Testis (tissue), 5 donors: ENCODE measurements at places on chromosomes 12 and 14. TPM values are rescaled to one million over a fixed set of nuclear protein-coding genes. Genes with fewer than 3 reads are reported as not detected.

Gene TEX22
- total RNA-seq, result 5.2 TPM

Gene HRK
- total RNA-seq, result 2.5 TPM

Gene KRT6C
- total RNA-seq, result not detected

Gene PSMC6
- total RNA-seq, result 75.9 TPM

Gene KLRD1
- total RNA-seq, result 0.71 TPM

Gene SLC7A8
- total RNA-seq, result 78.2 TPM

- no peaks in the 10 kb centered on the region for H3K4me1 ChIP-seq
- no peaks in the 10 kb centered on the region for H3K27me3 ChIP-seq
- no peak overlapping the region for H3K27ac ChIP-seq
Measured at GRCh38 chr14:33370426-33370825, 431.7 kb downstream of the NPAS3 start.

DNA sequence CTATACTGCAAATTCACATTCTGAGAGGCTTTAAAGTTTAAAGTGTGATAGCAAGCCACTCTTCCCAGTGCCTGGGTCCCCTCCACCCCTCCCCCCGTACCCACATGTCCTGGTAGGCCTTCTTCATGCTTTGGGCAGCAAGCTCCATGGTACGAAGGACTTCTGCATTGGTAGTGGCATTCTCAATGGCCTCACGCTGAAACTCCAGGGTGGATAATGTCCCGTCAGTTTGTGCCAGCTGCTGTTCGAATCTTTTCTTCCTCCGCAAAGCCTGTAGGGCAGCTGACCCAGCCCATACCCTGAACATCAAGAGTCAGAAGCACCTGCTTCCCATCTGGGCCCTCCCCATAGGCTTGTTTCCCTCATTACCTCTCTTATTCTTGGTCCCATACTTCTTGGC lies 2.0 kb downstream of the CHMP4A start:
- H3K4me1 ChIP-seq, result peaks cover 21% of the 10 kb centered on the region
- H3K4me3 ChIP-seq, result no peak overlapping the region
- no peak for DNase-seq
- H3K36me3 ChIP-seq, result no peaks in the 10 kb centered on the region
- no peaks in the 10 kb centered on the region for H3K27me3 ChIP-seq
- H3K27ac ChIP-seq, result no peak overlapping the region

GRCh38 chr14:60935319-60935718 lies 45.6 kb downstream of the TRMT5 start:
- no peaks in the 10 kb centered on the region for H3K36me3 ChIP-seq
- H3K27ac ChIP-seq, result no peak overlapping the region
- no peaks in the 10 kb centered on the region for H3K27me3 ChIP-seq
- DNase-seq, result no peak

DNA sequence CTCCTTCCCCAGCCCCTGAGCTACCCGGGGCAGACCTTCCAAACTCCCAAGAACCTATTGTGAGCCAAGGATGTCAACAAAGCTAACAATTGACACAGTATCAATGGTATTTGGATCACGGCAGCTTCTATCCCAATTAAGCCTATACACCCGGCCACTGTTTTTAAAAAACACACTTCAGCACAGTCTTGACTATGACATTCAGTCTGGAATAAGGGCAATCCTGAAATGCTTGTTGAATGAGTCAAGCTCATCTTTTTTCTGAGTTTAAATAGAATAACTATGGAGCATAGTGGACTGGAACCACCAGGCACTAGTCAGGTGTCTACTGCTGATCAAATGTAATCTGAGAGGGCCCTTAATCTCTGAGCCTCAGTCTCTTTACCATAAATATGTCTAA lies 5.7 kb downstream of the DENND5B start:
- H3K4me3 ChIP-seq, result no peak overlapping the region
- H3K27ac ChIP-seq, result no peak overlapping the region
- no peaks in the 10 kb centered on the region for H3K27me3 ChIP-seq
- no peaks in the 10 kb centered on the region for H3K36me3 ChIP-seq
- peaks cover 6% of the 10 kb centered on the region for H3K4me1 ChIP-seq

- peaks cover under 1% of the 10 kb centered on the region for H3K4me1 ChIP-seq
- no peak overlapping the region for H3K27ac ChIP-seq
- no peaks in the 10 kb centered on the region for H3K27me3 ChIP-seq
- no peak overlapping the region for H3K4me3 ChIP-seq
- no peaks in the 10 kb centered on the region for H3K36me3 ChIP-seq
- no peak for DNase-seq
Measured at GRCh38 chr14:71748196-71748595, 184.0 kb upstream of the RGS6 start.

DNA sequence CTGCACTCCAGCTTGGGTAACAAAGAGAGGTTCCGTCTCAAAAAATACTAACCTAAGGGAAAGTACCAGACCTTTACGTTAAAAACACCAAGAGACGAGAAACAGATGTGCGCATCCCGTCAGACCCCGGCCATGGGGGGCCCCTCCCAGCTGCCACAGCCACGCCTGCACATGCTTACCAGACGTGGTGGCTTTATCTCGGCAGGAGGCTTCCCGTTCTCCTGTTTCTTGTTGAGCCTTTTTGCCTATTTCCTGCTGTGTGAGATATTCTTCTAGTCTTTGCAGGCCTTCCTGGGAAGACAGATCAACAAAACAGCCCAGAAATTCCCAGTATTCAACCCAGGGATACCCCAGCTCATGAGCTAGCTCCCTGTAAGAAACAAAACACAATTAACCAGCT lies 23.6 kb downstream of the PGAM5 start:
- no peaks in the 10 kb centered on the region for H3K36me3 ChIP-seq
- no peaks in the 10 kb centered on the region for H3K4me1 ChIP-seq
- no peak for DNase-seq
- H3K4me3 ChIP-seq, result no peak overlapping the region
- H3K27me3 ChIP-seq, result no peaks in the 10 kb centered on the region
- H3K27ac ChIP-seq, result no peak overlapping the region

DNA sequence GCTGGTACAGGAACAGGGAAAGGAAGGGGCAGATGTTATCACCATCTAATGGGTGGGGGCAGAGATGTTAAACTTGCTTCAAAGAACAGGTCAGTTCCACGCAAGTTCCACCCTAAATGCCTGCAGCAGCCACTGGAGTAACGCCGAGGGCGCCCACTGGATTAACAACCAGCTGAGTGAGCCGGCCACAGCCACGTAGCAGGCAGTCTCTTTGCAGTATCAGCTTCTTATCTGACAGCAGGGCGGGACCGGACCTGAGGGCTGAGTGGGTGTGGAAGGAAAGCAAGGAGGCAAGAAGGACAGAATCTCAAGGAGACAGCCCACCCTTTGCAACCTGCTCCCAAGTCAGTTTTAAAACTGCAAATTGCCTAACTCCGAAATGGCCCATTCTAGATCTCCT lies 38.4 kb upstream of the FOXN3 start:
- peaks cover 14% of the 10 kb centered on the region for H3K4me1 ChIP-seq
- no peak overlapping the region for H3K27ac ChIP-seq
- DNase-seq, result peak; percentile 65
- no peaks in the 10 kb centered on the region for H3K36me3 ChIP-seq

GRCh38 chr12:47414511-47414910 lies 291.3 kb downstream of the RPAP3 start:
- H3K4me3 ChIP-seq, result no peak overlapping the region
- H3K36me3 ChIP-seq, result no peaks in the 10 kb centered on the region
- H3K4me1 ChIP-seq, result no peaks in the 10 kb centered on the region
- DNase-seq, result no peak
- H3K27ac ChIP-seq, result no peak overlapping the region

GRCh38 chr14:54170301-54170700 lies 213.7 kb upstream of the BMP4 start:
- no peak for DNase-seq
- H3K4me1 ChIP-seq, result peaks cover 6% of the 10 kb centered on the region
- no peak overlapping the region for H3K27ac ChIP-seq
- H3K4me3 ChIP-seq, result no peak overlapping the region
- no peaks in the 10 kb centered on the region for H3K27me3 ChIP-seq

- no peaks in the 10 kb centered on the region for H3K27me3 ChIP-seq
- DNase-seq, result no peak
- no peaks in the 10 kb centered on the region for H3K36me3 ChIP-seq
- H3K4me1 ChIP-seq, result peaks cover 36% of the 10 kb centered on the region
Measured at GRCh38 chr14:103718572-103718971, 3.0 kb downstream of the ZFYVE21 start.

GRCh38 chr12:66329941-66330340 lies 27.6 kb downstream of the HELB start:
- no peaks in the 10 kb centered on the region for H3K4me1 ChIP-seq
- no peak overlapping the region for H3K27ac ChIP-seq
- H3K36me3 ChIP-seq, result no peaks in the 10 kb centered on the region

- no peak for DNase-seq
- peaks cover 4% of the 10 kb centered on the region for H3K4me1 ChIP-seq
- H3K27ac ChIP-seq, result no peak overlapping the region
- H3K36me3 ChIP-seq, result no peaks in the 10 kb centered on the region
- no peaks in the 10 kb centered on the region for H3K27me3 ChIP-seq
Measured at GRCh38 chr12:92473564-92473963, 229.2 kb upstream of the PLEKHG7 start.

DNA sequence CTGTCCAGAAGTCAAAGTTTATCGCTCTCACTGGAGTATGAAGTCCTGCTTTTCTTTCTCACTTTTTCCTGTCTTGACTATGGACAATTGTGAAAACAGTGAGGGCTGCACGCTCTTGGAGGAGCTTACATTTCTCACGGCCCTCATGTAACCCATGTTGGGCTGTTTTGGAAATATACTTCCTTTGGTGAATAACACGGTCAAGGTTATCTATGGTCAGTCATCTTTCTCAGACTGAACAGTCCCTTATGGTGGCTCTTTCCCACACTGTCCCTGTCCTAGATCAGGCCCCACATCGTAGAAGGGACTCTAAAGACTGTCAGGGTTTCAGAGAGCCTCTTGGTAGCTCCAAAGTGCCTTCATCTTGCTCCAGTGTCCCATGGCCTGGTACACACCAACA lies 7.2 kb downstream of the CCDC92 start:
- H3K27me3 ChIP-seq, result no peaks in the 10 kb centered on the region
- no peak for DNase-seq
- no peak overlapping the region for H3K27ac ChIP-seq
- no peak overlapping the region for H3K4me3 ChIP-seq
- no peaks in the 10 kb centered on the region for H3K4me1 ChIP-seq

GRCh38 chr12:65536351-65536750 lies 257.9 kb downstream of the MSRB3 start:
- no peaks in the 10 kb centered on the region for H3K27me3 ChIP-seq
- DNase-seq, result no peak
- no peaks in the 10 kb centered on the region for H3K36me3 ChIP-seq
- H3K4me3 ChIP-seq, result no peak overlapping the region
- no peak overlapping the region for H3K27ac ChIP-seq

DNA sequence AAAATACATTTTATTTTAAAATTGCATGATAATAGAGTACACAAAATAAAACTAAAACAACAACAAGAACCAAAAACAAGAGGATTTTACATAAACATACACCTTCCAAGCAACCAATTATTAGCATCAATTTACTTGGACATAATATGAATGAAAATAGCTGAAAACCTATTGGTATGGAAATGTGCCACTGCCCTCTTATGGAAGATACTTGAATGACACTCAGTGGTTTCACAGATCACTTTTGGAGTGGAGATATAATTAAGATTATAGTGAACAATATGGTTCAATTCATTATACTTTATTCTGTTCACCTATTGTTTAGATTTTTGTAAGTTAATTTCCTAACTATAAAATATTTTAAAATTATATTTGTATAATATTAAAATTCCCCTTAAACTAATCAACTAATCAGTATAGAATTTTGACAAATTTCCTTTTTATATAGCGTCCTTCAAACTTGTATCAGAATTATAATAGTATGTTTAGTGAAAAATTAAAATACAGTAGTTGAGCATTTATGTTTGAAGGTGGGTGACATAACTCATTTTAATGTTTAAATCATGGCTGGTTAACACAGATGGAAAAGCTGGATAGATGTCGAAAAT lies 70.1 kb downstream of the SLC6A15 start:
- no peaks in the 10 kb centered on the region for H3K27me3 ChIP-seq
- no peak overlapping the region for H3K4me3 ChIP-seq
- no peak overlapping the region for H3K27ac ChIP-seq

GRCh38 chr12:49057888-49058287 lies 2.7 kb downstream of the KMT2D start:
- no peaks in the 10 kb centered on the region for H3K27me3 ChIP-seq
- H3K27ac ChIP-seq, result peak overlapping the region; percentile 36
- peaks cover 39% of the 10 kb centered on the region for H3K4me1 ChIP-seq
- no peaks in the 10 kb centered on the region for H3K36me3 ChIP-seq

GRCh38 chr12:105948331-105948730 lies 190.4 kb downstream of the NUAK1 start:
- no peaks in the 10 kb centered on the region for H3K4me1 ChIP-seq
- H3K27me3 ChIP-seq, result no peaks in the 10 kb centered on the region
- no peak overlapping the region for H3K27ac ChIP-seq
- H3K4me3 ChIP-seq, result no peak overlapping the region
- no peak for DNase-seq

DNA sequence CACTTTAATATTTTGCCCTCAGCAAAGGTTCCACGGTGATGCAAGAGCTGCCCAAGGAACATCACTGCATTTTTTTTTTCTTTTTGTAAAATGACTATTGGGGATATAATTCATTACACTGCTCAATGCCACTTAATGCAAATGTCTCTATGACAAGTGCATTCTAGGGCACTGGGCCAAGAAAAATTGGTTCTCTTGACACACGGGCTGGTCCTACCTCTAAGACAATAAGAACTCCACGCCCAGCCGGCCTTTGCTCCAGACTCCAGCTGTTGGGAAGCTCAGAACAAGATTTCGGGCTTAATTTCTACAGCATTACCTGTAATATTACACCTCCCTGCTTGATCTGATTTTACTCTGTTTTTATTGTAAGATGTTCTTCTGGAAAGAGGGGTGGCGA lies 48.8 kb upstream of the VRK1 start:
- H3K4me1 ChIP-seq, result peaks cover 3% of the 10 kb centered on the region
- DNase-seq, result peak; percentile 24
- H3K27me3 ChIP-seq, result no peaks in the 10 kb centered on the region
- H3K36me3 ChIP-seq, result no peaks in the 10 kb centered on the region
- H3K4me3 ChIP-seq, result no peak overlapping the region

GRCh38 chr12:93572712-93573551 lies 457 bp downstream of the SOCS2 start:
- H3K4me3 ChIP-seq, result peak overlapping the region; percentile 74
- H3K36me3 ChIP-seq, result no peaks in the 10 kb centered on the region
- H3K27me3 ChIP-seq, result no peaks in the 10 kb centered on the region
- DNase-seq, result peak; percentile 43
- no peaks in the 10 kb centered on the region for H3K4me1 ChIP-seq

- H3K4me1 ChIP-seq, result no peaks in the 10 kb centered on the region
- H3K27ac ChIP-seq, result no peak overlapping the region
- H3K36me3 ChIP-seq, result no peaks in the 10 kb centered on the region
- H3K27me3 ChIP-seq, result no peaks in the 10 kb centered on the region
- DNase-seq, result no peak
- H3K4me3 ChIP-seq, result no peak overlapping the region
Measured at GRCh38 chr12:117790198-117790597, 178.6 kb downstream of the KSR2 start.
